ENCODE measurements at places on chromosomes 5 and 9. TPM values are rescaled to one million over a fixed set of nuclear protein-coding genes. Genes with fewer than 3 reads are reported as not detected.

ARAP3 gene
- 5.3 TPM for total RNA-seq

PSAT1 gene
- total RNA-seq = 46.7 TPM

GRCh38 chr5:143057580-143057999, 287.4 kb downstream of the ARHGAP26 start:
- DNase-seq = no peak

DNA sequence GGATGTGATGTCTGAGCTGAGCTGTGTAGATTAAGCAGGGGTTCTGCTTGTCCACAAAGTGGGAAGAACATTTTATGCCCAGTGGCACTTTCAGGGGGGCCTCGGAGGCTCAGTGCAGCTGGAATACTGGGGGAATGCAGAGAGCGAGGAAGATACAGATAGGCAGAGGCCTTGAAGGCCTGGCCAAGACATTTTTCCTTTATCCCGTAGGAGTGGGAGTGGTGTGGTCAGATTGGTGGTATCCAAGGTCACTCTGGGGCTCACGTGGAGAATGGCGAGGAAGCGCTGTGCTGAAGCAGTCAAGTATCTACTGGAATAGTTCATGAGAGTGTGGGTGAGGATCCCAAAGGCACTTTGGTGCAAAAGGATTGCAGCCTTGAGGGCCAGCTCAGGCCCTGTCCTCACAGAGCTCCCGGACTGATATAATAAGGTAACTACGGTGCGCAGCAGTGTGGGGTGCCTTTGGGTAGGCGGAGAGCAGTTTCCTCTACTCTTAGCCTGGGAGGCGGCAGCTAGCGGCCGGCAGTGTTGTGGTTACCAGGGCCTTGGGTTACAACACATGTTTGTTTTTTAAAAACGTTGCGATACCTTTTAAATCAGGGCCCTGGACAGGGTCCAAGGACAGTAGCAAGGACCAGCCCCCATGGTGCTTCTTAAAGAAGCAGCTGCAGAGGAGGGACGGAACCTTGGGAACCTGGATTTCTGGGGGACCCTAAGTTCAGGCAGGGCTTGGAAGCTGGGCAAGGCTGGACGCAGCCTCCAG, 10.8 kb upstream of the CCDC69 start:
- DNase-seq = peak; percentile 76

GRCh38 chr9:127049044-127049443, 73.4 kb downstream of the ANGPTL2 start:
- peak; percentile 92 for DNase-seq
